ENCODE measurements at places on chromosomes 5 and 9. TPM values are rescaled to one million over a fixed set of nuclear protein-coding genes. Genes with fewer than 3 reads are reported as not detected.

The ARL10 gene
- 2.9 TPM for total RNA-seq

The NUTM2F gene
- total RNA-seq, result not detected

The ANKRD34B gene
- not detected for total RNA-seq

The MEGF10 gene
- not detected for total RNA-seq

The RNF180 gene
- 4.9 TPM for total RNA-seq

The ZNF883 gene
- total RNA-seq, result 2.3 TPM

The GABRB2 gene
- total RNA-seq, result 0.73 TPM

The EGFL7 gene
- 59.6 TPM for total RNA-seq

The MEIKIN gene
- not detected for total RNA-seq

The GABRA6 gene
- not detected for total RNA-seq

The PCDHB11 gene
- 4.4 TPM for total RNA-seq

The TXNDC8 gene
- total RNA-seq, result not detected

The SPTLC1 gene
- total RNA-seq, result 157 TPM

The KCNV2 gene
- not detected for total RNA-seq

The NMUR2 gene
- not detected for total RNA-seq

The N4BP3 gene
- not detected for total RNA-seq

The ZCCHC9 gene
- total RNA-seq, result 20.5 TPM

The CDKN2B gene
- 0.58 TPM for total RNA-seq

The STPG3 gene
- total RNA-seq, result not detected

The IFNB1 gene
- total RNA-seq, result not detected

The CDC20B gene
- not detected for total RNA-seq

The NTNG2 gene
- total RNA-seq, result 8.1 TPM

The RNF224 gene
- total RNA-seq, result not detected

The FSTL4 gene
- 0.37 TPM for total RNA-seq

The CFAP90 gene
- not detected for total RNA-seq

The CCDC152 gene
- not detected for total RNA-seq

The FAM240B gene
- not detected for total RNA-seq

The PLAC8L1 gene
- not detected for total RNA-seq

The RFX3 gene
- total RNA-seq, result 1.7 TPM

The HCN1 gene
- not detected for total RNA-seq

The LRRC19 gene
- total RNA-seq, result not detected
